ENCODE measurements at places on chromosomes 3 and 15.

- DNase-seq: no peak
These were observed 254.4 kb upstream of the ZPLD1 start for GRCh38 chr3:102180280-102180931.

GRCh38 chr3:41175365-41175764 lies 23.9 kb upstream of the CTNNB1 start:
- DNase-seq: peak; percentile 17

GRCh38 chr3:181955566-181955965 lies 243.8 kb downstream of the SOX2 start:
- DNase-seq: no peak

- peak; percentile 27 for DNase-seq
These were observed 36.6 kb downstream of the MRAS start for GRCh38 chr3:138384976-138385375.

DNA sequence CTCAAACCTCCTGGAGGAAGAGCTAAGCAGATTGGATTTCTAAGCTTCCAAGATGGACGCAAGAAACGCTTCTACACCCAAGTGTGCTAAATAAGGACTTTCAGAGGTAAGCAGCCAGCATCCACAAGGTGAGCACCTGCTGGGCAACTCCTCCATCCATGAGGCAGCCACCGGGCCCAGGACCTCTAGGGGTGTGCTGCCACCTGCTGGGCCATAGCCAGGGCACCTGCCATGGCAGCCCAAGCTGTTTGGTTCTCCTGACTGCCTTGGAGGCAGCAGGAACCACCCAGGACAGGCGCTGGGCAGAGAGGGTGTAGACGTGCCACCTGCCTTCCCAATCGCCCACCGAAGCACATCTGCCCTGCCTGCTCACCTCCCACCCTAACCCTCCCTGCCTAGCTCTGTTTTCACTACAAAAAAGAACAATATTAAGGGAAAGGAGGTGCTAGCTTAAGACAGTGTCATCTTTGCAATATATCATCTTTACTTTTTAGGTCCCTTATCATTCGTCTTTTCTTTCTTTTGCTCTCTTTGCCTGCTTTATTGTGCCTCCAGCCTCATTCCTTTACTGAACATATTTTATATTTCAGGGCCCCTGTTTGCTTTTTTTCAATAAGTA lies 12.9 kb downstream of the C15orf62 start:
- peak; percentile 68 for DNase-seq

DNA sequence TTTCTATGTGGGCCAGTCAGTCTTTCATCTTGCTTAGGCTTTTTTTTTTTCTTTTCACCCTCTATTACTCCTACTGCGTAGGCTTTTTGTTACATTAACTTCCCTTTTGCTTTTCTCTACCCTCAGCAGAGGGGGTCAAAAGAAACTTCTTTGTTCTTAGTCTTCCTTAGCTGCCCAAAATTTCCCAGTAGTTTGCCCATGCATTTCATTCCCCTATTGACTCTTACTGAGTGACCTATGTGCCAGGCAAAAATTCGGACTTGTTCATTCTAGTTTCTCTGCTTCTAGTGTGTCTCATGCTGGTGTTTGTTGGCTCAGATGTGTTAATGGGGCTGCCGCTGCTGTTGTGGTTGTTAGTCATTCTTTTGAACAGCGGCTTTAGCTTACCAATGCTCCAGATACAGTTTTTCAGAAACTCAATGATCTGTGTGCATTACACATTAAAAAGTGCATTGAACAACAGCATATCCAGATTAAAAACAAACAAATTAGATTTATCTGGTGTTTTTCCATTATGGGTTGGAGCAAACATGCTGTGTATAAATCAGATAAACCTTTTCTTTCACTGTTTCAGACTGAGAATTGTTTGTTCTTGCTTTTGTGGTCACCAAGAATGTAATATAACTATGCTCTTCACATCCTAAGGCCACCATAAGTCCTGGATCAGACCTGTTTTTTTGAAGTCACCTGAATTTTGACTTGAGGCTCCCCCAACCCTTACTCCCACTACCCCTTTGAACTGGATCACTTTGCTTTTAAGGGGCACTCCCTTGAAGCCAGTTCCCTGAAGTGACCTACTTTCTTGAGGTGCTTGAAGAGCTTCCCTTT lies 43.1 kb downstream of the PDE8A start:
- peak; percentile 32 for DNase-seq

GRCh38 chr3:29092348-29092747 lies 188.5 kb upstream of the RBMS3 start:
- no peak for DNase-seq

GRCh38 chr15:75360856-75361255 lies 7.6 kb downstream of the MAN2C1 start:
- DNase-seq: no peak

- DNase-seq: peak; percentile 79
These were observed 68.9 kb upstream of the PCSK6 start for GRCh38 chr15:101558221-101558941.

DNA sequence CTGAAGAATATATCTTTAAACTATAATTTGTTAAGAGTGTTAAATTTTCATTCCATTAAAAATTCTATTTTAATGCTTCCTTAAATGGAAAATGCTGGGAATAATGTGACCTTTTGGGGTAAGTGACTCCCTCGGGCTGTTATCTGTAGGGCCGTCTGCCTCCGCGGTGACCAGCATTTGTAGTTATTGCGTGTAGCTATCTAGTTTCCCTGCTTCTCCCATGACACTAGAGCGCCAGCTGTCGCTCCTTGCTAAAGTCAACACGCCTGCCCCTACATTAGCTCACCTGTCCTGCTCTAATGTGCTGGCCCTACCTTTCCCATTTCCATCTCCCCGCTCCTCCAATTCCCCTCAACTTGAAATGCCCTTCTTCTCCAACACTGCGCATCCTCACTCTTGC lies 12.4 kb upstream of the CHRM5 start:
- DNase-seq: no peak

- no peak for DNase-seq
These were observed 6.7 kb upstream of the SLC12A8 start for GRCh38 chr3:125219261-125219701.

- no peak for DNase-seq
These were observed 17.8 kb upstream of the MAP4 start for GRCh38 chr3:48034000-48034516.

DNA sequence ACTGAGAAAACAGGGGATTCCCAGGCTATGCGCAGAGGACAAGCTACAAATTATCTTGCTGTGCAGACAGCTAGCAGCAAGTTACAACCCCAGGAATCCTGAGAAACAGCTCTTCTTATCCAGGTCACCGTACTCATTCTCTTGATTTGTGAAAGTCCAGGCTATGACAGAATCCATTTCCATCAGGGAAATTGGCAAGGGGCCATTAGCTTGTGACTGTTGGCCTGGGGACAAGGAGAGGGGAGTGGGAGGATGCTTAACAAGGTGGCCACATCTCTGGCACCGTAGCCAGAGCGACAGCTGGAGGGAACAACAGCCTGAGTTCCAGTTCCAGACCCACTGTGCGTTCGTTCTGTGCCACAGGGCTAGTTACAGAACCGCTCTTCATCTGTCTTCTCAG lies 44.9 kb upstream of the PLXNA1 start:
- DNase-seq: no peak

DNA sequence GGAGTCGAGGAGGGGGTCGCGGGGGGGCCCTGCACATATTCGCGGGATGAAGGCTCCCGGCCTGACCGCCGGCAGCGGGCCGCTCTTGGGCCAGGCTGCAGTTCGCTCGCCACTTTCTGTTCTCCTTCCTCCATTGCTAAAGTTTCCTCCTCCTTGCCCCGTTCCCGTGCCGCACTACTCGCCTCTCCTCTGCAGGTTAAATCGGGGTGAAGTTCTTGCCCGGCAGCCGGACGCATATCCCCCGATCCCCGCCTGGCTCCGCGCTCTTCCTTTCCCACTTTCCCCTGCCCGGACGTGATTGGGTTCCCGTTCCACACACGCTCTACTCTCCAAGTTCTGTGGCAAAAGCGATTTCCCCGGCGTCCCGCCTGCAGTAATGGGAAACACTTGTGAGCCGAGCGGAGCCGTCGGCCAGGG lies 556 bp downstream of the CRYBG3 start:
- peak; percentile 45 for DNase-seq

GRCh38 chr3:128453501-128454309 lies 13.0 kb downstream of the DNAJB8 start:
- DNase-seq: peak; percentile 48

DNA sequence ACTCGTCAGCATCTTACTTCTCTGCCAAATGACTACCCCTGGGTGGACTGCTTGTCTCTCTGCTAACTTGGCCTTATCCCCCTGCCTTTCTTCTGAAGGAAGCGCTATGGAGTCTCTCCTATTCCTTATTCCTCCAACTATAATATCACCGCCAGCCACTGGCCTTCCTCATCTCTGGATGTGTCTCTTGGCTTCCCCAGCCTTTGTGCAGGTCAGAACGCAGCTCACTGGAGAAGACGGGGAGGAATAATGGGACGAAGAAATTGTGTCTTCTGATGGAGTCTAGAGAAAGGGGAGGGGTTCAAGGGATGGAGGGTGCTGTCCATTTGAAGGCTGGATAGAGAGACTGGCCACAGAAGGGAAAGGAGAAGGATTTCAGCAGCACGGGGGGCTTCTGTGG lies 16.9 kb downstream of the ITGA11 start:
- DNase-seq: no peak

GRCh38 chr15:63191895-63192618 lies 2.7 kb downstream of the RAB8B start:
- peak; percentile 57 for DNase-seq

GRCh38 chr3:97910931-97911351 lies 61.3 kb downstream of the RIOX2 start:
- DNase-seq: peak; percentile 92

DNA sequence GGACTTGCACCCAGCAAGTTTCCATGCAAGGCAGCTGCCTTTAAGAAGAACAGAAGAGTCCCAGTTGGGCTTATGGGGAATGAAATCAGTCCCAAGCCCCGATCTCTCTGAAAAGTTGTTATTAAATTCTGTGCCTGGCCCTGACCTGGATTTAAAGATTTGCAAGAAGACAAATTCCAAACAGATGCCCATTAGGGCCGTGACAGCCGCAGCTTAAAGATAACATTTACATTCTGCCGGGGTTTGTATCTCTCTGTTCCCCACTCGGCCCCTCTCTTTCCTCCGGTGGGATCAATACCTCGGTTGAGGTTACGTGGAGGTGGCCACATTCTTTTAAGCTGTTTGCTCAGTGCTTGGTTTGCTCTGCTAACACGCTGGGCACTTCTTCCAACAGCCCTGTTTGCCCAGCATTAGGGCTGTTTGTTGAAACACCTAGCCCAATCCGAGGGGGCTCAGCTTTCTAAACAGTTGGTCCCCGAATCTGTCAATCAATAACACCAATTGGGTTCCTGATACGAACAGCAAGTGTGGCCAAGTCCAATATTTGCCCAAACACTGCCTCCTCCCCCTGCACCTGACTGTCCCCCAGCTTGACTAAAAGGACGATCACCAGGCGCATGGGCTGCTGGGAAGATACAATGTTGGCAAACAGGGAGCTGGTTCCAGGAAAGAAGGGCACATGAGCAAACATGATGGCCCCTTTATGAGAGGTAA lies 108.6 kb downstream of the RPLP1 start:
- DNase-seq: no peak

- DNase-seq: no peak
These were observed 26.0 kb downstream of the GOLM2 start for GRCh38 chr15:44314512-44314911.

- no peak for DNase-seq
These were observed 3.9 kb downstream of the MKRN3 start for GRCh38 chr15:23569151-23569925.

GRCh38 chr3:69915726-69916125 lies 83.8 kb upstream of the SAMMSON start:
- DNase-seq: no peak
